ENCODE measurements at places on chromosomes 2 and 18.

DNA sequence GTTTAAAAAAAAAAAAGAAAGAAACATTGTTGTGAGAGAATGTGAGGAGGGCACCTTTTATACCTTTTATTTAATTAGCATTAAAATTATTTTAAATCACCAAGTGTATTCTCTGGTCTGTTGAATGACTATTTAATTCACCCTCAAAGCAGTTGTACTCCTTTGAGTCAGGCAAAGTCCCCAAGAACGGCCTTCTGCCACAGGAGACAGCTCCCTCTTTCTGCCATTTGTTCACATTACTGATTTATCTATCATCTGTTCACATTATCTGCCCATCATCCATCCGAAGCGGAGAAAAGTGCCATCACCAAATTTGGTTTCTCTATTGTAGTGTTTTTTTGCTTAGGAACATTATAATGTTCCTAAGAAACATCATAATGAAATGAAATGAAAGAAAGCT is 240.7 kb upstream of the DPP10 start:
- no peak for DNase-seq

DNA sequence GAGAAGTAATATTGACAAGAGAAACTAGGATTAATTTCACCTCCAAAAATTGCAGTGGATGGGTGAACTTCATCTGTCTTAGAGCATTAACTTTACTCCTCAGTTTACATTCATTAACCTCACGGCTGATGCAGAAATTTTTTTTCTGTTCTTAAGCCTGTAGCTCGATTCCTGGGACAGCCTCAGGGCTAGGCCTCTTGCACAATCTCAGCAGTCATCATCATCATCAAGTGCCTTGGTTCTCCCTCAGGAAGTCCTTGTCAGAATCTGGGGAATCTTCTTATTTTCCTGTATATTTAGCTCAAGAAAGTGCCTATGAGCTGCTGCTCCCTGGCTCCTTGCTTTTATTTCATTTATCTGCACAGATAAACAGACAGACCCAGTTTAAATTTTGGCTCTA is 1272.2 kb upstream of the LRRTM1 start:
- no peak for DNase-seq

DNA sequence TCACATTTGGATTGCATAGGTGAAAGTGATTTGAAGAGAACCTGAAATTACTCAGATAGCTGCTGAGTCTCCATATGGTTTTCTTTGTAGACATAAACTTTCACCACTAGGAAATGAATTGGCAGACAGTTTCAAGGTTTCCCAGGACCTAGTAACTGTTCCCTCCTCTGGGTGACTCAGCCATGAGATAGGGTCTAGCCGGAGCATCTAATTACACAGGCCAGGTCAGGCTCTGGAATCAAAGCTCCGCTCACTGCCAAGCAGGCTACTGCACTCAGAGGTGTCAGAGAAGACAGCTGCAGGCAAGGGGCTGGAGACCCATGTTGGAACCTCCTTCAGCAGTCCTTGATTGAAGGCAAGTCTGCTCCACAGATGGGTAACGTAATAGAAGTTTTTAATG is 429.2 kb downstream of the TNS1 start:
- no peak for DNase-seq

DNA sequence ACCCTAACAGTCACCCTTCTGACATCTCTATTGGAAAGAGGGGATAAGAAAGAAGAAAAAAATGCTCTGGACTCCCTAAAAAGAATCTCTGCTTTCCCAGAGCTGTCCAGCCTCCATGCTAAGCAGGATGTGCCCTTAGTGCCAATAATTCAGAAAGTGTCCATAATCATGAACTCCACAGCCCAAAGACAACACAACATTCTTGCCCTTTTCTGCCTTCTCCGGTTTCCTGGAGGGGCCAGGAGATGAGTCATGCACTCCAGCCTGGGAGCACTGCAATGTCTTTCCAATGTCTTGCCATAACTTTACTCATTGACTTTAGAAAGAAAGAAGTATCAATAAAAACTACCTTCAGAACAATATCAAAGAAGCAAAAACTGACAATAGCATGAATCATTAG is 44.0 kb downstream of the KLF7 start:
- DNase-seq: no peak

GRCh38 chr18:71327441-71327840 is 1038.6 kb downstream of the SOCS6 start:
- DNase-seq: no peak

DNA sequence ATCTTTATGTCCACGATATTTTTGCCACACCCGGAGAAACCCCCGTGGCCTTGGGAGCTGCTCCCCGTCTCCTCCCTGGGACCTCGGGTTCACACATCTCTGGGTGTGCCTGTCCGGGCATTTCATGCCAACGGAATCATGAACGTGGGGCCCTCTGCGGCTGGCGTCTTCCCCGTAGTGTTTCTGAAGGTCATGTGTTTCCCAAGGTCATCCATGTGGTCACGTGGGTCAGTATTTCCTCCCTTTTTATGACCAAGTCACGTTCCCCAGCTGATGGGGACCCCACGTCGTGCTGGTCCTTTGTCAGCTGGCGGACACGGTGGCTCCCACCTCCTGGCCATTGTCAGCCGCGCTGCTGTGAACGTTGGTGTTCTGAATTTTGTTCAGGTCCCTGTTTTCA is 135.7 kb downstream of the NFATC1 start:
- no peak for DNase-seq

DNA sequence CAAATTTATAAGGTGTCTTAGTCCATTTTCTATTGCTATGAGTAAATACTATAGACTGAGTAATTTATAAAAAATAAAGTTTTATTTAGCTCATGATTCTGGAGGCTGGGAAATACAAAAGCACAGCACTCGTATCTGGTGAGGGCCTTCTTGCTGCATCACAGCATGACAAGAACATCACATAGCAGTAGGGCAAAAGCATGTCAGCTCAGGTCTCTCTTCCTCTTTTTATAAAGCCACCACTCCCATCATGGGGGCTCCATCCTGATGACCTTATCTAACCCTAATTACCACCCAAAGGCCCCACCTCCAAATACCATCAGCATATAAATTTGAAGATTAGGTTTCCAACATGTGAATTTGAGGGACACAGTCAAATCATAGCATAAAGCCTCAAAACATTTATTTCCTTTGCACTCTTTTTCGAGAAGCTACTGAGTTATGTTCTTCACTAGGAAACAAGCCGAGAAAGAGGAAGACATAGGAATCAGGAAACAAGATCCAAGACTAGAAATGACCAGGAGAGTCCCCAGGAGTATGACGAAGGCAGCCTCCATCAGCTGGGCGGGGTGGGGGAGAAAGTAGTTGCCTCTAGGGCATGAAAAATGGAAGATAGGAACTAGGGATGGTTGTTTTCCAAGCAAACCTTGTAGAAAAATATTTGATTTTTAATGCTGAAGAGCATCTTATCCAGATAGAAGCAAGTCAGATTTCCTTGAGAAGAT is 24.1 kb upstream of the NABP1 start:
- no peak for DNase-seq

- DNase-seq: no peak
Measured at GRCh38 chr2:120332384-120332783, 13.6 kb upstream of the INHBB start.

GRCh38 chr18:58209326-58209725 is 165.3 kb downstream of the NEDD4L start:
- no peak for DNase-seq

DNA sequence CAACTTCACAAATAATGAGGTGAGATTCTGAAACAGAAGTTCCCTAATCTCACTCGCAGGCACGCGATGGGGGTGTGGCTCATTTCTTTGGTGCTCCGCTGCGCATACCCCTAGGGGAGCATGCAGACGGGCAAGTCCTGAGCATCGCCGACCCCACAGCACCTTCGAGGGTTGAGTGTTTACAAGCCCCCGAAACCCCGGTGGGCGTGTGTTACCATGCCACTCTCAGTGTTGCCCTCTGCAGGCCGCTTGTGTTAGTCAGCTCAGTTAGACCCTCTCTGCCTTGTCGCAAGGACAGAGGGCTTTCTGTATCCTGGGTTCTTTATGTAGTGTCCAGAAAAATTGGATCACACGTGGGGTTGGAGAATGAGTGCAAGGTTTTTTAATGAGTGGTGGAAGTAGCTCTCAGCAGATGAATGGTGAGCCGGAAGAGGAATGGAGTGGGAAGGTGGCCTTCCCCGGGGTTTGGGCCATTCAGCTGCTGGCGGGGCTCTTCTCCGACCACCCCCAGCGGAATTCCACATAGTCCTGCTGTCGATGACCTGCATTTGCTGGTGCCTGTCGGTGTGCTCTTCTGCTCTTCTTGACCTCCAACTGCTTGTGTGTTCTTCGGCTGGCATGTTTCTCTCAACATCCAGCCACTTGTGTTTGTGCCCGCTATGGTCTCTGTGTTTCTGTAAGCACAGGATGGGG is 191.3 kb downstream of the RPRM start:
- DNase-seq: no peak

GRCh38 chr18:63099848-63100629 is 219.5 kb downstream of the BCL2 start:
- DNase-seq: no peak

GRCh38 chr2:125085904-125086303 is 1060.8 kb downstream of the CNTNAP5 start:
- no peak for DNase-seq

GRCh38 chr2:17976871-17977746 is 98.6 kb downstream of the KCNS3 start:
- no peak for DNase-seq

- DNase-seq: no peak
Measured at GRCh38 chr2:105129722-105130232, 91.9 kb downstream of the MRPS9 start.

GRCh38 chr2:129078548-129078947 is 759.9 kb upstream of the HS6ST1 start:
- DNase-seq: no peak

GRCh38 chr2:137770166-137770565 is 194.1 kb upstream of the HNMT start:
- DNase-seq: no peak

DNA sequence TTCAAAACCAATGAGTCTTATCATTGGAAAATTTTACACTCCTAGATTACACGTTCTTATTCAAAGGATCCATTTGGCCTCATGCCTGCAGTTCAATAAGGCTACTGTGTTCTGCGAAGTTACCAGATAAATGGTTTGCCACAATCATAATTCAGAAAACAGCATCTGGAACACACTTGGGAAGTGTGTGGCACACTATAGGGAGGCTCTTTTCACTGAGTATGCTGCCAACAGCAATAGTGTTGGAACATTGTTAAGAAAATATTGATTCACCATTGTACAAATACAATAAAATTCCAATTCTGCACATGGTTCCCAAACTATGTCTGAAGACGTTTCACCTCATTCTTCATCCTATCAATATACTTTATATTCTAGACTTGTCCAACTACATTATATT is 141.4 kb upstream of the DOK6 start:
- no peak for DNase-seq

DNA sequence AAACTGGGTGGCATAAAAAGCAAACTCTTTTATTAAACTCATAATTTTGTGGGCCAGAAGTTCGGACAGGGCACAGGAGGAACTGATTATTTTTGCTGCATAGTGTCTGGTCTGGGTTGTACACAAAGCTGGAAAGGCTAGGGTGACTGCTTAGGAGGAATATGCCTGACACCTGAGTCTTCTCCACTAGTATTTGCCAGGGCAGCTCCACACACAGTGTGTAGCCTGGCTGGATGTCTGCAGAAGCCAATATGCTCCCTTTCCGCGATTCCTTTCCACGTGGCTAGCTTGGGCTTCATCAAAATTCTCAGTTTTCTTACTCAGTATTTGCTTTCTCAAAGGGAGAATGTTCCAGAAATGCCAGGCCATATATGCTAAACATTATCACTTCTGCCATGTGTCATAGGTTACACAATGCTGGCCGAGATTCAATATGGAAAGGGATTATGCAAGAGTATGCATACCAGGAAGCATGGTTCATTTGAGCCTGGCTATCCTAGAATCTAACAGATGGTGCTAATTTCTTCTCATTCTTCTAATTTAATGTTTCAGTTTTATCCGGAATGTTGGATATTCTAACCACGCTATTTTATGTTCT is 142.7 kb upstream of the DOK6 start:
- DNase-seq: no peak

- DNase-seq: no peak
Measured at GRCh38 chr2:133097666-133098065, 427.7 kb upstream of the LYPD1 start.

- DNase-seq: no peak
Measured at GRCh38 chr2:153404792-153405191, 73.8 kb downstream of the RPRM start.

GRCh38 chr2:95759481-95760246 is 167.9 kb downstream of the TRIM43 start:
- DNase-seq: no peak

GRCh38 chr2:85719609-85720240 is 25.6 kb downstream of the GNLY start:
- DNase-seq: no peak

DNA sequence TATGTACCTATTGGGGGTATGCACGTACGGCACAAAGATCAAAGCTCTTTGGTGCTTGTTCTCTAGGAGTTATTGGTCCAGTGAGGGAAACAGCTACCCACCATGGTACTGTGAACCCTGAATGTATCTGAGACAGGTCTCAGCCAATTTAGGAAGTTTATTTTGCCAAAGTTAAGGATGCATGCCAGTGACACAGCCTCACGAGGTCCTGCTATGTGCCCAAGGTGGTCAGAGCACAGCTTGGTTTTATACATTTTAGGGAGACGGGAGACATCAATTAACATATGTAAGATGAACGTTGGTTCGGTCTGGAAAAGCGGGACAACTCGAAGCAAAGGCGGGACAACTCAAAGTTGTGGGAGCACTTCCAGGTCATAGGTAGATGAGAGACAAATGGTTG is 75.8 kb downstream of the SOWAHC start:
- DNase-seq: no peak

- DNase-seq: no peak
Measured at GRCh38 chr2:35989040-35989439, 366.5 kb upstream of the CRIM1 start.

DNA sequence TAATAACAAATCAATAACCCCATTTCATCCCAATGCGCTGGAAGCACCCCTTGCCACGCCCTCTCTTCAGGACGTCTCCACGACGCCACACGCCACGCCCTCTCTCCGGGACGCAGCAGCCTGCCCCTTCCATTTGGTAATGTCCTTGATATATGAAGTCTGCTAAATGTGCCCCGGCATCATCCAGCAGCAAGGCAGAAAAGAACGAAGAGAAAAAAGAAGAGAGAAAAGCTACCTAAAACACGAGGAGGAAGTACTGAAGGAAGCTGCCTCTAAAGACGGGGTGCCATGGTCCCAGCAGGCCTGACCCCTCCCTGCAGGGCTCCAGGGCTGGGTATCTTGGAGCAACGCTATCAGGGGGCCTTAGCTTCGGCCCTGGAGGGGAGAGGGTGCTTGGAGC is 41.8 kb downstream of the CNGA3 start:
- no peak for DNase-seq

GRCh38 chr2:23653326-23653725 is 268.3 kb downstream of the KLHL29 start:
- DNase-seq: no peak

DNA sequence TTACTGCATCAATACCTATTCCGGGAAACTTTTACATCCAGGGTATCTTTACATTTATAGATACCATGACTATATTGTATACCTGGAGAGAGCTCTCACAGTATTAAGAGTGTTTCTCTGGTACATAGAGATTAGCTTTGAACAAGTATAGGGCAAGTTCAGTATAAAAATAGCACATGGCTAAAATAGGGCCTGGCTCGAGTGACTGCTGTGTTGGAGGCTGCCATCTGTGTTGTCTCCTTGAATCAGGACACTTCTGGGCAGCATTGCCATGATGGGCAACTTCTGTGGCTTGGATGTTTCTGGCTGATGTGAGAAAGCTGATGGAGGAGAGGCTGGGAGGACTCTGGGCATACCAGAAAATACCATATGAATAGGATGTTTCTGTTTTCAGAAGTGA is 18.7 kb downstream of the ARHGAP28 start:
- no peak for DNase-seq

Data from stimulated activated CD8-positive, alpha-beta memory T cell treated with anti-CD3 and anti-CD28 coated beads, Interleukin-15, amount 100 ng/mL, for 24 hours (primary cell).